ENCODE measurements at places on chromosomes 1 and 21. TPM values are rescaled to one million over a fixed set of nuclear protein-coding genes. Genes with fewer than 3 reads are reported as not detected.

GRCh38 chr1:25837262-25837875 lies 17.6 kb downstream of the MTFR1L start:
- no peak overlapping the region for H3K27ac ChIP-seq
- no peak for DNase-seq
- peaks cover 3% of the 10 kb centered on the region for H3K4me1 ChIP-seq
- peaks cover 14% of the 10 kb centered on the region for H3K36me3 ChIP-seq
- no peaks in the 10 kb centered on the region for H3K27me3 ChIP-seq

GRCh38 chr21:42460391-42461184 lies 35.4 kb downstream of the RSPH1 start:
- no peak overlapping the region for H3K4me3 ChIP-seq
- DNase-seq: peak; percentile 53
- no peak overlapping the region for H3K27ac ChIP-seq

GRCh38 chr1:221878134-221878533 lies 136.2 kb upstream of the DUSP10 start:
- H3K27me3 ChIP-seq: no peaks in the 10 kb centered on the region
- no peak overlapping the region for H3K27ac ChIP-seq
- no peak for DNase-seq
- H3K4me1 ChIP-seq: no peaks in the 10 kb centered on the region

DNA sequence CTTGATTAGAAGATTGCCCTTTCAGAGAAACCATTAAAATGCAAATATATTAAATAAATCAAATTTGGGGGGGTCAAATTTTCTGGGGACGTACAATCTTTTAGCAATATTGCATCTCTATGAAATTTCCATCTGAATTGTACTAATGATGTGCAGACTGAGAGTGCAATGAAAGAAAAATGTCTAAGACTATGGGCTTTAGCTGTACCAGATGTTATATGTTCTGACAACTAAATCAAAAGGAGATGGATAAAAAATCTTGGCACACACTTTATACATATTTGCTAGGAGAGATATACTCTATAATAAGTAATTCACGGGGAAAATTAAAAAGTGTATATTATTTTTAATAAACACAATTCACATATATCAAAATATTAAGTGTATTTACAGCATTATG lies 13.0 kb upstream of the PLPPR5 start:
- no peak overlapping the region for H3K27ac ChIP-seq
- no peaks in the 10 kb centered on the region for H3K36me3 ChIP-seq
- H3K4me1 ChIP-seq: peaks cover 6% of the 10 kb centered on the region

- H3K27ac ChIP-seq: no peak overlapping the region
- no peaks in the 10 kb centered on the region for H3K36me3 ChIP-seq
- H3K4me1 ChIP-seq: no peaks in the 10 kb centered on the region
- no peaks in the 10 kb centered on the region for H3K27me3 ChIP-seq
Measured at GRCh38 chr1:115238336-115239147, 99.5 kb downstream of the NGF start.

DNA sequence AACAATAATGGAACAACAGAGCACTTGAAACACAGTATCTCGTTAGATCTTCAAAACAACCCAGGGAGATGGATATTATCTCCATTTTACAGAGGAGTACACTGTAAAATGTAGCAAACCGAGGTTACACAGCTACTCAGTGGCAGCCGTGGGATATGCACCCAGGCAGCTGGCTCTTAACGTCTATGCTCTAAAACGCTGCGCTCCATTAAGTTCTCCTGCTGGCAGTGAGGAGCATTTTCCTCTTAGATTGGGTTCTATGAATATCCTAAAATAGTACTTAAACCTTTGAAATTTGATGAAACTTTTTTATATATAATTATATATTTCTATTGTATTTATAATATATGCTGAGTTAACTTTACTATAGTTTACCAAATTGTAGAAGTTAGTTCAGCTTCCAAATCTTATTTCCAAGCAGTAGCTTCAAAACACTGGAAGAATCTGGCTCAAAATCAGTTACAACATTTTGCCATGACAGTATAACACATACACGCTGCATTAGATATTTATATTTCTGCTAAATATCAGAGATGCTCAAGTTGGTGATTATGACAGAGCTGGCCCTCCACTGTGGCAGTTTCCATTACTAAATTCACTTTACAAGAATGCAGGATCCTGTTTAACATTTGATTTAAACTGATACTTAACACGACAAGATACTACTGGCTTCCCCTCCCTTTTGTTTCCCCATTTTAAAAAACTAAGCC lies 49.5 kb downstream of the TGFBR3 start:
- H3K36me3 ChIP-seq: no peaks in the 10 kb centered on the region
- H3K27me3 ChIP-seq: no peaks in the 10 kb centered on the region
- no peak overlapping the region for H3K4me3 ChIP-seq
- DNase-seq: peak; percentile 72
- peaks cover under 1% of the 10 kb centered on the region for H3K4me1 ChIP-seq

DNA sequence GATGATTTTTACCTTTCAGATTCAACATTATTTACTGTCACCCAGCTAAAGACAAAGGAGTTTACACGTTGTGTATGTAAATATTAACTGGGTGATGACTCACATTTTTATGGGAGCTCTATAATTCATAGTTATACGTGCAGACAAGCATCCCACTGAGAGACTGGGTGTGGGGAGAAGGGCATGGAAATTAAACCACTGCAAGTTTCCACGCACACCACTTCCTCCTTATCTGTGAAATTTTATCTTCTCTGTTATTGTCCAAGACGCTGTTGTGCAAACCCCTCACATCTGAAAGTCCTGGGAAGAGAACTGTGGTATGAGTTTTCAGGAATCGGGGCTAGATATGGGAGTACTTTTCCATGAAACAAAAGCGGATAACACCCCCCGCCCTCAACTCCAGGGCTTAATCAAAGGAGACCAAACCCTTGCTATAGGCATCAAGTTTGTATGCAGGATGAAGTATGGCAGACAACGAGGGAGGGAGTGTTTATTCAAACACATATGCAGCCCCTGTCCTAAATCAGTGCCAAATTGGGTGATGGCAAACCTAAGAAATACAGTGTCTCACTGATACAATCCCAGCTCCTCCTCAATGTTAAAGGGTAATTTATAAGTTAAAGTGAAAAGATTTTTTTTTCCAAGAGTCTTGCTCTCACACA lies 23.3 kb upstream of the DPT start:
- DNase-seq: peak; percentile 51
- peaks cover 6% of the 10 kb centered on the region for H3K4me1 ChIP-seq
- H3K4me3 ChIP-seq: no peak overlapping the region
- H3K27me3 ChIP-seq: no peaks in the 10 kb centered on the region

The TMCC2 gene
- total RNA-seq: 27.0 TPM

The TMPRSS15 gene
- total RNA-seq: not detected

The STIL gene
- total RNA-seq: 1.8 TPM
